ENCODE measurements at places on chromosomes 3 and 15.

DNA sequence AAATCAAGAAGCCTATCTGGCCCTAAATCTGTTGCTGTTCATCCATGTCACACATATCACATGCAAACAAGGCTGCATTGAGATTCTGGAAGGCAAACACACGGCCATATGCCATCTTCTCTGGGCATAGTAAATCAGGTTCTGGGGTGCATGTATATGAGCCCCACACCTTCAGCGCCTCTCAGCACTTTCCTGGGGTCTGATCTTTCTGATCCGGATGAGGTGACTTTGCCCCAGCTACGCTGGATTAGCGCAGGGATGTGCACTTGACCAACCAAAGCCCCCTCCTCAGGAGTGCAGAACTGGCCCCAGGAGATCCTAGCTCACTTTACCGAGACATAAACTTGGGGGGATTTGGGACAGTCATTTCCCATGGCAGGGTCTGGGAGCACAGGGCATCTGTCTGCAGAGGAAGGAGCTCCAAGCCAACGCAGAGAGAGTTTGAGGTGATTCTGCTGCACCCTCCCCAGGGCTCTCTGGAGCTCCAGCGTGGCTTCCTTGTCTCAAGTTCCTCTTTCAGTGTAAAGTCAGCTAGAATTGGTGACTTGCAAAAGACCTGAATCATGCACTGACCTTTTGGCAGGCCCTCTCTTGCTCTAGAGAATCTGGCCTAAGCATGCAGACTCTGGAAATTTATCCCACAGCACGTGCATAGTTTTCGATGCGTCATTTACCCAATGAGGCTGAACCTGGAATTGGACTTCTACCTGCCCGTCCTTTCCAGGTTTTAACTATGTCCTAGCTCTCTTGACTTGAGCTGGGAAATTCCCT is 63.5 kb upstream of the KLF13 start:
- DNase-seq = no peak

DNA sequence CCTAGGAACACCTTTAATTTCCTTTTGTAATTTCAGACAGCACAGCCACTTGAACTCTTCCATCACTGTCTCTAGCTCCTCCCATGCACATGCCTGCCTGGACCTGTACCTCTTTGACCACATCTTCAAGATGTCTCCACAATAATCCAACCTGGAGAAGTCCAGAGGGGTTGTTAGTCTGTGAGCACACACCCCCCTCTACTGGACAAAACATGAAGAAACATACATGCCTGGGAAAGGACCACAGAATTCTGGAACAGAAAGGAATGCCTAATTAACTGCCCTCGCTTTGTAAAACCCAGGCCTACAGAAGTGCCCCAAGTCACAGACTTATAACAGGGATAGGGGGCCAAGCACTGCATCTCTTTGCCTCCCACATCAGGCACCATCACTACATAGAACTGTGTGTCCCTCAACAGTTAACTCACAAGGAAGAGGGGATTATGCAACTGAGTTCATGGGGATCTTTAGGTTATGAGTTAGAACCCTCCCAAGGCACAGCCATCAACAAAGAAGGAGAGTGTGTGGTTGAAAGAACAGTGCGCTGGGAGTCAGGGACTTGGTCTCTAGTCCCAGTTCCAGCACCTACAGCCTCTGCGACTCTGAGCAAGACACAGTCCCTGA is 61.7 kb downstream of the FMN1 start:
- DNase-seq = peak; percentile 11

DNA sequence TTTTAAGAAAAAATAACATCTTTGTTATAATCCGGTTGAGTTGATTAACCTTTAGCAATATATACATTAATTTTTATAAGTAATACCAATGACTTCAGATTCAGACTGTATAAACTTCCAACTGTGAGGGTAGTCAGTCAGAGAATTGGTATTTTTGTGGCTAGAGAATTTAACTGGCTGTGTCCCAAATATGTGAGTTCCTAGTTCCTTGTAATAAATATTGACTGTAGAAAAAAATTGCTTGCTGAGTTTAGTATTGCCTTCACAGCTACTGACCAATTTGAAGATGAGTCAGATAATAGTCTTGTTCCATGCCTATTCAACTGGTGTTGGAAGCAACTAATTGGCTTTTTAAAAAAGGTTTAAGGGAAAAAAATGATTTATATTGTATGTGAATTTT is 210.8 kb downstream of the GAP43 start:
- no peak for DNase-seq

DNA sequence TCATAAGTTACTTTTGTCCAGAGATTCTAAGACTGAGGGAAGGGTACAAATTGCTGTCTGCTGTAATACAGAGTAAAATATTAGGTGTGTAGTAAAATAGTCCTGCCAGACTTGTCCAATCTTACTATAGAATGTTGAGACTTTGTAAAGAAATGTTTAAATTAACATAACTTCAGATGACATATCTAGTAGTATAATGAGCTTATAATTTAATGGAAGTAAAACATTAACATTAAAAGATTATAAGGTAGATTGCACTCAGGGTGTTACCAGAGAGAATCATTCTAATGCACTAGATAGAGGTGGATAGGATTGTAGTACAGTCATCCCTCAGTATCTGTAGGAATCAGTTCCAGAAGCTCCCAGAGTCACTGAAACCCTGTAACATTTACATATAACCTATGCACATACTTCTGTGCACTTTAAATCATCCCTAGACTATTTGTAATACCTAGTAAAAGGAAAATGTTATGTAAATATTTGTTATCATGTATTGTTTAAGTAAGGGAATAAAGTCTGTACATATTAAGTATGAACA is 130.8 kb downstream of the LMLN start:
- no peak for DNase-seq

DNA sequence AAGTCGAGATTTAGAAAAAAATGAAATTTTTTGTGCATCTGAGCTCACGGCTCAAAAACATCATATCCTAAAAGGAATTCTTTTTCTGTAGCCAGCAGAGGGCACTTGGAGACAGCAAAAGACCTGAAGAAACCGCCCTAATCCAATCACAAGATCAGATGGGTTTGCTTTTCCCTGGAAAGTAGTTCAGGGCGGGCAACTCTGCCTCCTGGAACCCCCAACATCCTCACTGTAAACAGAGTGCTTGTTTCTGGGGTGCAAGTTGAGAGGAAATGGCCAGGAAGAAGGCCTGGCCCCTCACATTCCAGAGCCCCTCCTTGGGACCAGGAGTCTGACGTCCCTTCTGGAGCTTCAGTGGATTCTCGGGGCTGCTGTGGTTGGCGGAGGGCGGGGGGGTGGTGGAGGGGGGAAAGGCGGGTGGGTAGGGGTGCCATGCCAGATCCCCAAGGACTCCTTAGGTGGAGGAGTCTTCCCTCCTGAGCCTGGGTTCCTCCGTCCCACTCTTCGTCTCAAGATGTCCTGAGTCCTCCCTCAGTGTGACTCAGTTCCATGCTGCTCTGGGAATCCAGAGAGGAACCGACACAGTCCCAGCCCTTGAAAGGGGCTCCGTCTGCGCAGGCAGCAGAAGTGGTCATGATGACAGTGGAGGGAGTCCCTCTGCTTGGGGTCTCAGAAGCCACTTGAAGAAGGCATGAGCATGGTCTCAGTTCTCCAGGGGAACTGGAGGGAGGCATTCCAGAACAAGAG is 35.9 kb downstream of the CCK start:
- DNase-seq = no peak

DNA sequence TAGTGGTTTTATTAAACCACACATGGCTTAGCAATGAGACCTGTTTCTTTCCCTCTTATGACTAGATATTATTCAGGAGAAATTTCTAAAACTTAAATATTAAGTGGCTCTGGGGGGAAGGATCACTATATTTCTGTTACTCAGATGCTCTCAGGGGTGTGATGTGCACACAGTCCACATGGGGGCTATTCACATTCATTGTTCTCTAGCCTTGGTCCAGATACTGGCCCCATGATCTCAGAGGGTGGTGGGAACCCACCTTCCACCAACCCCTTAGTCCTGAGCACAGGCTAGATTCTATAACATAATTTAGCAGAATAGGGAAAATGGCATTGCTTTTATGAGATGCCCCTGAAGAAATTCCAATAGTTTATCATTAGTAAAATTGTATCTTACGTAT is 149.0 kb upstream of the ST8SIA2 start:
- no peak for DNase-seq

DNA sequence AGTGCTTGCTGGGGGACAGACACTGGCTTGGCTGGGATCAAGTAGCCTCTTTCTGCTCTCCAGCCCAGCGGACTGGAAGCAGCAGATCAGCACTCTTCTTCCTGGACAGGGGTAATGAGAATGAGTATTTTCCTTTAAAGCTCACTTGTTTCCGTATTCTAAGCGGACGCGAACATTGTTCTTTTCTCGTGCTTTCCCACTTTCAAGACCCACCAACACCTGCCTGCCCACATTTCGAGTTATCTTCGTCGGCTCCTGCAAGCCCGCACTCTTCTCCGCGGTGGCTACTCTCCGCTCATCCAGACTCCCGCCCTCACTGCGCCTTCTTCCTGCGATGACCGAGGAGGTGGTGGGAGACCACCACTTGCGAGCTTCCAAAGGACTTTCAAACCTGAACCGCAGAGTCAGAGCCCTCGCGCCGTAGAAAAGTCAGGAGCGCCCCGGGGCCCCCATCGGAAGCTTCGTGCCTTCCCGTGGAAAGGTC is 1.6 kb upstream of the PPM1L start:
- no peak for DNase-seq

DNA sequence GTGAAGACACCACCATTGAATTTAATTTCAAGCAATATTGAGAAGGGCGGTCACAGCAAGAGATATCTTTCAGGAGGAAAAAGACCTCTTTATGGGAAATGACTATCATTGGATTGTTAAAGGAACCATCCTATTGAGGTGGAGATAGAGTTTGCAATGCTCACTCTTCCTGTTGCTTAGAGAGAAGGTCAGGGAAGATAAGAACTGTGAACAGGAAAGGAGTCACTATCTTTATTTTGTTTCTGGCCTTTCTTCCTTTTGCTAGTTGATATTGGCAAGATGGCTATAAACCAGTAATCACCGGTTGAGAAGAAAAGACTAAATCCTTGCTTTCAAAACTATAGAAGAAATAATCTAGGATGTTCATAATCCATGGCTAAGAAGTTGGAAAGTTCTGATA is 112.1 kb upstream of the TMEM108 start:
- no peak for DNase-seq

GRCh38 chr3:65343736-65344135 is 655.9 kb upstream of the ADAMTS9 start:
- DNase-seq = no peak

DNA sequence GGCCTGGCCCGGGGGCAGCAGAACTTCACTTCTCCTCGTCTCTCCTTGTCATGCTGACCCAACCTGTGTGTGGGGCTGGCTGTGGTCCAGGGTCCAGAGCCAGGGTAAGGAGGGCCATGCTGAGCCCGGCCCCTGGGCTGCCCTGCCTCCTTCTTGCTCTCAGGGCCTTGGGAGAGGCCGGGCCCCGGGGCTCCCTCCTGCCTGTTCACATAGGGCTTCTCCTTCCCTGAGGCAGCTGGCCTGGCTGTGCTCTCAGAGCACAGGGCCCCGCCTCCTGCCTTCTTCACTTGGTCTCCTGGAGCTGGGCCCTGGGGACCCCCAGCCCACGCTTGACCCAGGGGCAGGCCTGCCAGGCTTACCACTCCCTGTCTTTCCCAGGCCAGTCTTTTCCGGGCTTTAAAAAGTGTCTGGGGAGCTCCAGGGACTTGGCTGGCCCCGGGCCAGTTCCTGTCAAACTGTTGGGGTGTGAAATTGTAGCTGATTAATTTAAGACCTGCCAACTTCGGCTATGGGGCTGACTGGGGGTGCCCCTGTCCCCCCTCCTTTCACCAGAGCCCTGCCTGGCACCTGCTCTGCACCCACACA is 11.8 kb downstream of the PLXNA1 start:
- no peak for DNase-seq

DNA sequence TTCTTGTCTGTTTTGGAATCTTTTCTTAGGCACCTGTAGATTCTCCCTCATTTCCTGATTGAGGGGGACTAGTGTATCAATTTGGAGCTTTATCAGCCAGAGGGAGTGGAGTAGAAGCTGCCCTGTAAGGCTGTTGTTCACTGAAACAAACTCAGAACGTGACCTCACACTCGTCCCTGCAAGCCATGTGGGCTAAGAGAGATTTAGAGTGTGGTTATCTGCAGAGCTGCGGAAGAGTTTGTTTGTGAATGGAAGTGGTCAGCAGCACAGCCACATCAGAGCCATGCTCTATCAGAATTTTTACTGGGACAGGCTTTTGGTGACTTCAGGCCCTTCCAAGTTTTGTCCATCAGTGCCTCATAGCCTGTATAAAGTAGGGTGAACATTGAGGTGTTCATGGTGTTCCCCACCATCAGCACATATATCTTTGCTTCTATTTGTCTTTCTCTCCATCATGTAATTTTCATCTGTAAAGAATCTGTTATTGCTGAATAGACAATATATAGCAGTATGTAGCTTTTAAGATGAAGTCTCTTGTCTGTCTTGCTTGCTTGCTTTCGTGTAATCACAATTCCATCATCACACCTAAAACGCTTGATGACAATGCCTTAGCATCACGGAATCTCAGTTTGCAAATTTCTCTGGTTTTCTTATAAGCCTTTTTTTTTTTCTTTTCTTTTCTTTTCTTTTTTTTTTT is 37.0 kb downstream of the LARS2 start:
- no peak for DNase-seq

DNA sequence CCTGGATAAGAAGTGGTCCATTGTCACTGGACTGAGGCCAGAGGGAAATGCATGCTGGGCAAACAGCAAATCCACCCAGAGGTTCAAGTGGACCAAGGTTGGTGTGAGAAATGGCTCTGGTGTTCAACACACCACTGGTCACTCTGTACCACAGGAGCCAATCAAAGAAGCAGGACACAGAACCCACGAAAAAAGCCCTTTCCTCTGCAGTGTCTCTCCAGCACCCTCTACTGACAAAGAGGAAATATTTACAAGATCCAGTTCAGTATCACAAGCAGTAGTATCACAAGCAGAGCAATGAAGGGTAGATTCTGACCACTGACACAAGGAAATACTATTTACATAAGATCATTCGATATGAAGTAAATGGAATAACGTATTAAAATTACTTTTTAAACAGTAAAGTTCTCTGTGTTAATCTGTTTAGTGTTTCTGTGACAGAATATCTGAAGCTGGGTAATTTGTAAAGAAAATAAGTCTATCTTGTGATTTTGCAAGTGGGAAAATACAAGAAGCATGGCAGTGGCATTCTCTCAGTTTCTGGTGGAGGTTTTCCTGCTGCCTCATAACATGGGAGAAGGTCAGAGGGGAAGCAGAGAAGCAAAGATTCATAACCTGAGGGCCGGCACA is 390.7 kb downstream of the EFHB start:
- no peak for DNase-seq

DNA sequence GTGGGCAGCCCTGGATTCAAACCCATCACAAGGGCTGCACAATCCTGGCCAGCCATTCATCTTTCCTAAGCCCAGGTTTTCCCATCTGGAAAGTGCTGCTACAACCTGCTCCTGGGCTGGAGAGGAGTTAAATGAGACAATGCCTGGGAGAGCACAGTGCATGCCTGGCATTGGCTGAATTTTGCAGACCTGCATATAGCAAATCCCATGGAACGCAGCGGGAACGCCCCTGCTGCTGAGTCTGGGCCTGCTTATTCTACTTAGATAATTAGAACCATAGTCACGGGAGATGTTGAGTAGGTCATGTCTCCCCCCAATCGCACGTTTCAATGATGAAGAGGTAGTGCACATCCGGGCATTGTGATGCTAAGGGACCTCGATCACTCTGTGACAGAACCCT is 46.6 kb downstream of the ABTB1 start:
- no peak for DNase-seq

- DNase-seq = no peak
These were observed 7.8 kb downstream of the ANAPC13 start for GRCh38 chr3:134477938-134478337.

- DNase-seq = no peak
These were observed 36.3 kb upstream of the TSC22D2 start for GRCh38 chr3:150371741-150372254.
